ENCODE measurements at places on chromosomes 12 and 14.

DNA sequence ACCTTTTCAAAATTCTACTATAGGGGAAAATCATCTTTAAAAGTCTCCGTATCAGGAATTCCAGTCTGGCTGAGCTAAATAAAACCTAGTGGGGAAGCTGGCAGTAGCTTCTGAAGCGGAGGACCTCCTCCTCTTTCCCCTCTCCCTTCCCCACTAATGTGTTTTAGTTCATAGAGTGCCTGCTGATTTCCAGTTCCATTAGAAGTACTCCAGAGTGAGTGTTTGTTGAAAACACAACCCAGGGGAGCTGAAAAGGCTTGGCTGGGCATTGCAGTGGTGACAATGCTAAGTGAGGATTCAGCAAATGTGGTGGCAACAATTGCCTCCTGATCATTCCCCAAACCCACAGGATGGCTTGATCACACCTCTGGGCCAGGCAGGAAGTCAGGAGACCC is 144.2 kb upstream of the FRMD6 start:
- no peak for DNase-seq

DNA sequence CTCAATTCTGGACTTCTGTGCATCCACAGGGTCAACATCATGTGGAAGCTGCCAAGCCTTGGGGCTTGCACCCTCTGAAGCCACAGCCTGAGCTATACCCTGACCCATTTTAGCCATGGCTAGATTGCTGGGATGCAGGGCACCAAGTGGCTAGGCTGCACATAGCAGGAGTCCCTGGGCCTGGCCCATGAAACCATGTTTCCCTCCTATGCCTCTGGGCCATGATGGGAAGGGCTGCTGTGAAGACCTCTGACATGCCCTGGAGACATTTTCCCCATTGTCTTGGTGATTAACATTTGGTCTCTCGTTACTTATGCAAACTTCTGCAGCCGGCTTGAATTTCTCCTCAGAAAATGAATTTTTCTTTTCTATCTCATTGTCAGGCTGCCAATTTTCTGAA is 84.1 kb upstream of the KIF21A start:
- DNase-seq = no peak

DNA sequence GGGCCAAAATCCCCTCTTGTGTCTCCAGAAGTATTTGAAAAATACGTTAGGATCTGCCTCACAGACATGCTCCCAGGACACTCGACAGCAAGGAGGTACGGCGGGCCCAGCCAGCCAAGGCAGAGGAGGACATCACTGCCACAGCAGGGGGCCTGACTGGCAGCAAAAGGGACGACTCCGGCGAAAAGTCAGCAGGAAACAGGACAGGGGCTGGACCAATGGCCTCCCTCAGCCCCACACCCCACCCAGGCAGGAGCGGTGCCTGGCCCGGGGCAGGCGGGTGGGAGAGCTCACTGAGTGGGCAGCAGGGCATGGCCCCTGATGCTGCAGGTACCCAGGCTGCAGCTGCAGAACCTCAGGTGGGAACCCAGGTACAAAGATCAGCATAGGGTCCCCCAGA is 17.8 kb downstream of the BRF1 start:
- DNase-seq = no peak

DNA sequence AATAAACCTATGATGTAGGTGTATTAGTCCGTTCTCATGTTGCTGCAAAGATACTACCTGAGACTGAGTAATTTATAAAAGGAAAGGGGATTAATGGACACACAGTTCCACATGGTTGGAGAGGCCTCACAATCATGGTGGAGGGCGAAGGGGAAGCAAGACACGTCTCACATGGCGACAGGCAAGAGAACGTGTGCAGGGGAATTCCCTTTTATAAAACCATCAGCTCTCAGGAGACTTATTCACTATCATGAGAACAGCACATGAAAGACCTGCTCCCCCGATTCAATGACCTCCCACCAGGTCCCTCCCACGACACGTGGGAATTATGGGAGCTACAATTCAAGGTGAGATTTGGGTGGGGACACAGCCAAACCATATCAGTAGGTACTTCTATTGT is 58.7 kb upstream of the DICER1 start:
- DNase-seq = no peak

- DNase-seq = no peak
Observed at GRCh38 chr14:52355526-52355925, 41.4 kb downstream of the PTGER2 start.

- no peak for DNase-seq
Observed at GRCh38 chr14:20498622-20499021, 6.7 kb upstream of the RNASE10 start.

GRCh38 chr14:70884595-70885342 is 22.5 kb upstream of the PCNX1 start:
- DNase-seq = no peak

- peak; percentile 85 for DNase-seq
Observed at GRCh38 chr12:127230843-127231260, 1036.1 kb upstream of the TMEM132C start.

DNA sequence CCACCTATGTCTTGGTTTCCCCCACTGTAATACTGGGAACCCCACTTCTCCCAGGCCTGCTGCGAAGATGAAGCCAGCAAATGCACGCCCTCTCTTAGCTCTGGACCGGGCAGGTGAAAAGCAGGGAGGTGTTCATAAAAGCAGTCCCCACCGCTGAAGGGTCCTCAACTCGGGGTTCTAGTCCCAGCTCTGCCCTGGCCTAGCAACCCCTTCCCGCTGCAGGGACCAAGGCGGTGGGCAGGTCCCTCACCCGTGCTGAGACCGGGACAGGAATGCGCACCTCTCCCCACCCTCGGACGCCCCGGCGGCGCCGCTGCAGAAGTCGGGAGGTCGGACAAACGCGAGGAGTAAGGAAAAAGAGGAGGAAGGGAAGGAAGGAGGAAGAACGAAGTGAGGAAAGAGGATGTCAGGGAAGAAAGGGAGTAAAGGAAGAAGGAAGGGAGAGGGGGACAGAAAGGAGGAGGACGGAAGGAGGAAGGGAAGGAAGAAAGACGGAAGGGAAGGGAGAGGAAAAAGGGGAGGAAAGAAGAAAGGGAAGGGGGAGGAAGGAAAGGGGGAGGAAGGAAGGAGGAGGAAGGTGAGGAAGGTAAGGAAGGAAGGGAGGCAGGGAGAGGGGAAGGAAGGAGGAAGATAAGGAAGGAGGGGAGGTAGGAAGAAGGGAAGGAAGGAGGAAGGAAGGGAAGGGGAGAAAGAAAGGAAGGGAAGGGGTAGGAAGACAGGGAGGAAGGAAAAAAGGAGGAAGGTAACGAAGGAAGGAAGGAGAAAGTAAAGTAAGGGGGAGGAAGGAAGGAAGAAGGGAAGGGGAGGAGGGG is 701 bp downstream of the SPRING1 start:
- DNase-seq = no peak

DNA sequence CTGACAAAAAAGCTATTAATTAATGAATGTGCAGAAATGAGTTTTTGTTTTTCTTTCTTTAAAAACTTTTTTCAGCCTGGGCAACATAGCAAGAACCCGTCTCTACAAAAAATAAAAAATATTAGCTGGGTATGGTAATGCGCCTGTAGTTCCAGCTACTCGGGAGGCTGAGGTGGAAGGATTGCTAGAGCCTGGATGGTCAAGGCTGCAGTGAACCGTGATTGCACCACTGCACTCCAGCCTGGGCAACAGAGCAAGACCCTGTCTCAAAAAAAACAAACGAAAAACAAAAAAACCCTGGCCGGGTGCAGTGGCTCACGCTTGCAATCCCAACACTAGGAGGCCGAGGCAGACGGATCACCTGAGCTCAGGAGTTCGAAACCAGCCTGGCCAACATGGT is 7.9 kb downstream of the GIT2 start:
- no peak for DNase-seq

DNA sequence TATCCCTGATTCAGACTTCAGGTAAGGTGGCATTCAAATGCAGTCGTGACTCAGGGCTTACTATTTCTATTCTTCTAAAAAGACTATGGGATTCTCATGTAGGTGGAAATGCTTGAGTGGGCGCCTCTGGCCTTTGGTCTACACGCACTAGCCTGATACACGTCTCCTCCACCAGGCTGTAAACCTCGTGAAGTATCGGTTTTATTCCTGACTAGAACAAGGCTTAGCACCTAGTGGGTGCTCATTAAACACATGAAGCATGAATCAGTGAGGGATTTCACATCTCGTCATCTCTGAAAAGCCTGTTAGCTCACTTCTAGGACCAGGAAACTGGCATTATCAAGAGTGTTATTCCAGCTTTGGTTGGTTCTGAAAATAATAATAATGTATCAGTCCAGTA is 17.7 kb upstream of the HNF1A start:
- DNase-seq = no peak

- no peak for DNase-seq
Observed at GRCh38 chr14:102579696-102580549, 12.5 kb upstream of the RCOR1 start.

DNA sequence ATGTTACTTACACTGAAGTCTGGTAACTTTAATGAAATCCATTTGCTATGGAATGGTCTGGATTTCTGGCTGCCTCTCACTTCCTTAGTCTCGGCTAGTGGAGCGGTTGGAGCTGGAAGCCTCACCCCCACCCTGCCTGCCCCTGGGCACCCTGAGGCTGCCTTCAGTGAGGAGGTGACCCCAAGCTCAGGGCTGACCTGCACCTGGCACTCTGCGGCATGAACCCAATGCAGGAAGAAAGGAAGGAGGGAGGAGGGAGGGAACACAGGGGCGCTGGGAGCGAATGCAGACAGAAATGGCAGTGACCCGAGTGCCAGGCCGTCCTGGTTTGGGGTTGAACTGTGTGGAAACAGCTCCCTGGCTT is 353.1 kb downstream of the TMEM121 start:
- no peak for DNase-seq

DNA sequence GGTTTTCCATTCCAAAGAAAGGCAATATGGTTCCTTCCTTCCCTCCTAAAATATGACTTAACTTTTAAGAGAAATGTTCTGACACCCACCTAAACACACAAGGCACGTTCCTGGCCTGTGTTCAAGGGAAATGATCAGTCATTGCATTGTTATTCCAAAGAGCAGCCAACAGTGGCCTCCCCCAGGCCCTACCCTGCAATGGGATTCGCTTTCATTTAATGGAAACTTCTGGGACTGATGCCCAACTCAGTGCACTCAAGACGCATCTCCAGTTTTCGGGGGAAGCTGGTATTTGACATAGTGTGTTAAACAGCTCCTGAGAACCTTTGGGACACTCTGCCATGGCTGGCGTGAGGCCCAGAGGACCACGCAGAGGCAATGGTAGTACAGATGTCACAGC is 65.9 kb downstream of the DDX51 start:
- DNase-seq = no peak

DNA sequence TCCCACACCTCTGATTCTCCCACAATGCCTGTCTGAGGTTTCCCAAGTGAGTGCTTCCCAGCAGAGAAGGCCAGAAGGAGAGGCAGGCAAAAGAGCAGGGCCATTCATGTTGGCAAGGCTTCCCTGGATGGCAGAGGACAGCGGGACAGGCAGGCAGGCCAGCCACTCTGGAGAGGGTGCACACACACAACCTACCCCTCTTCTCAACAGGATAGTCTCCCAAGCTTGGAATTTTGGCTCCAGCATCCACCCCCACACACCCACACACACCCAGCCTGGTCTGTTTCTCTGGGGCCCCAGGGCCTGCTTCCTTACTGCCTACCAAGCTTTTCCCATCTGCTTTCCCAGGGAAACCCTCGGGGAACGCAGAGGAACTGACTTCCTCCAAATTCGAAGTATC is 15.4 kb upstream of the RACGAP1 start:
- no peak for DNase-seq

GRCh38 chr14:106309423-106309822 is 783.0 kb downstream of the TMEM121 start:
- no peak for DNase-seq

- no peak for DNase-seq
Observed at GRCh38 chr12:1619587-1619986, 9.4 kb upstream of the WNT5B start.

DNA sequence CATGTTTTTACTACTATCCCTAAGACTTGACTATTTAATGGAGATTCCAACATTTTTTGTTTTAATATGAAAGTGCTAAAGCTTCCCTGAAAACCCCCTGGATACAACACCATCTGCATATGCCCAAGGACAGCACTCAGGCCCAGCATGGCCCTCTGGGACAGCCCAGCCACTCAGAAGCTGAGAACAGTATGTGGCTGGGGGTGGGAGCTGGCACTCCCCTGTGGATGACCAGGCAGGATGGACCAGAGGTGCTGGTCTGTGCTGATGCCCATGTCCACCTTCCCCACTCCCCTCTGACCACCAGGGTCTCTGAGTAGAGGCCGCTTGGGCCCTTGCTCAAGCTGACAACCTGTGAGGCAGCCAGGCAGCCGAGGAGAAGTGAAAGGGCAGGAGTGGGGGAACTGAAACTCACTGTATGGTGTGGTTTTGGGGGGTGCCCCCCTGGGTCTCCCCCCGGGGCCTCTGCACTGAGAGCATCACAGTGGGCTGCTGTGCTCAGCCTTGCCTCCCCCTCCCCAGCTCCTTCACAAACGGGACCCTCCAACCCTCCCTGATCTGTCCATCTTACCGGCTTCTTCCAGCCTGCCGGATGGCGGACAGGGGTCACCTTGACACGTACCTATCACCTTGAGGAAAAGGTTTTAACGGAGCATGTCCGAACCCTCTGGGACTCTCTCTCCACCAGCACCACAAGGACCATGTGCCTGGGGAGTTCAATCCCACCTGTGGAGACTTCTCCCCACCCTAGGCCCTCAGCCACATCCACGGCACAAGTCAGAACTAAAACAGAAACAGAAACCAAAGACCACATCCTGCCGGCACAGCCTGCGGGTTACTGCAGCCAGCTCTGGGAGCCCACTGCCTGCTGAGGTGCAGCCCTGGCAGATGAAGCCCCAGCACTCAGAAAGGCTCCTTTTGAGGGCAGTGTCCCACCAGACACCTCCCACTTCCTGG is at the start of gene TMEM229B:
Gene TMEM229B (minus strand): TSS at position 785 of the 957 bp plus-strand sequence. CDS start 14,798 bp downstream, outside the sequence.
- no peak for DNase-seq

- DNase-seq = no peak
Observed at GRCh38 chr14:35637269-35637668, 103.3 kb downstream of the INSM2 start.

- DNase-seq = no peak
Observed at GRCh38 chr14:91117960-91118359, 4.1 kb downstream of the DGLUCY start.

GRCh38 chr12:51225771-51226170 is 7.9 kb upstream of the POU6F1 start:
- no peak for DNase-seq

- DNase-seq = no peak
Observed at GRCh38 chr14:104472536-104473243, 106.9 kb upstream of the C14orf180 start.

DNA sequence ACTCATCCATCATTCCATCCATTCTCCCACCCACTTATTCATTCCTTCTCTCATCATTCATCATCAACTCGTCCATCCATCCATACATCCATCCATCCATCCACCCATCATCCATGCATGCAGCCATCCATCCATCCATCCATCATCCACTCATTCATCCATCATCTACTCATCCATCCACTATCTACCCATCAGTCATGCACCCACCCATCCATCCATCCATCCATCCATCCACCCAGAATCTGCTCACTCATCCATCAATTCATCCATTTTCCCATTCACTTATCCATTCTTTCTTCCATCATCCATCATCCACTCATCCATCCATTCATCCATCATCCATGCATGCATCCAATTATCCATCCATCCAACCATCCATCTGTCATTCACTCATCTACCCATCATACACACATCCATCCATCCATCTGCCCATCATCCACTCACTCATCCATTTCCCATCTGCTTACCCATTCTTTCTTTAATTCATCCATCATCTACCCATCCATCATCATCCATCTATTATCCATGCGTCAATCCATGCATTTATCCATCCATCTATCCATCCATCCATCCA is 107.1 kb upstream of the WSCD2 start:
- DNase-seq = no peak

- no peak for DNase-seq
Observed at GRCh38 chr12:43063650-43064049, 474.1 kb upstream of the PRICKLE1 start.

Measured in RWPE2 (cell line).